ENCODE measurements at places on chromosomes 4 and X. TPM values are rescaled to one million over a fixed set of nuclear protein-coding genes. Genes with fewer than 3 reads are reported as not detected.

GRCh38 chr4:148776941-148777340 lies 334.7 kb upstream of the NR3C2 start:
- no peak overlapping the region for H3K4me3 ChIP-seq
- DNase-seq = no peak
- no peaks in the 10 kb centered on the region for H3K36me3 ChIP-seq

Gene TEX13B
- total RNA-seq = not detected

Gene GALNTL6
- total RNA-seq = not detected

GRCh38 chr4:183229397-183229796 lies 90.7 kb downstream of the CLDN22 start:
- no peaks in the 10 kb centered on the region for H3K36me3 ChIP-seq
- no peak for DNase-seq
- H3K4me1 ChIP-seq = no peaks in the 10 kb centered on the region
- H3K27me3 ChIP-seq = no peaks in the 10 kb centered on the region
- no peak overlapping the region for H3K4me3 ChIP-seq

Gene CFAP99
- total RNA-seq = not detected

Gene NDNF
- 8.4 TPM for total RNA-seq

Gene NOX1
- total RNA-seq = not detected

Gene KLHL15
- total RNA-seq = 11.8 TPM

DNA sequence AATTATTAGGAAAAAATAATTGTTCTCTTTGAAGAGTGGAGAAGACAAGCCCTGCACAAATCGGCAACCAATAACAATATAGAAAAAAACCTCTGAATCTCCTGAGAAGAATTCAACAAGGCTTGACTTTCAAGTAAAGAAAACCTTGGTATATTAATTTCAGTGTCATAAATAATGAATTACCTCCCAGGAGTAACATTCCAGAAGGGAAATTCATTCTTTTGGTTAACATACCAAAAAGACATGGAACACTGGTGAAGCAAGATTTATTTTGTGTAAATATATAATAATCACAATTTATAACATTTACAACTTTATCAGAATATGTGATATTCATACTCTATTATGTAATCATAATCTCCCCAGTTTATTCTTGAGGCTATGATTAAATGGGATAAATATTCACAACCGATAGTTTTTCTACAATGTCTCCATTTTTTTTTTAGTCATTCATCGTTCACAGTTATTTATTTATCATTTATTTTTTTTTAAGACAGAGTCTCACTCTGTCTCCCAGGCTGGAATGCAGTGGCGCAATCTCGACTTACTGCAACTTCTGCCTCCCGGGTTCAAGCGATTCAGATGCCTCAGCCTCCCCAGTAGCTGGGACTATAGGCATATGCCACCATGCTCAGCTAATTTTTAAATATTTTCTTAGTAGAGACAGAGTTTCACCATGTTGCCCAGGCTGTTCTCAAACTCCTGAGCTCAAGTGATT lies 53.0 kb upstream of the RPS6KA6 start:
- DNase-seq = no peak
- no peaks in the 10 kb centered on the region for H3K36me3 ChIP-seq
- no peaks in the 10 kb centered on the region for H3K4me1 ChIP-seq
- H3K27me3 ChIP-seq = no peaks in the 10 kb centered on the region
- no peak overlapping the region for H3K4me3 ChIP-seq

DNA sequence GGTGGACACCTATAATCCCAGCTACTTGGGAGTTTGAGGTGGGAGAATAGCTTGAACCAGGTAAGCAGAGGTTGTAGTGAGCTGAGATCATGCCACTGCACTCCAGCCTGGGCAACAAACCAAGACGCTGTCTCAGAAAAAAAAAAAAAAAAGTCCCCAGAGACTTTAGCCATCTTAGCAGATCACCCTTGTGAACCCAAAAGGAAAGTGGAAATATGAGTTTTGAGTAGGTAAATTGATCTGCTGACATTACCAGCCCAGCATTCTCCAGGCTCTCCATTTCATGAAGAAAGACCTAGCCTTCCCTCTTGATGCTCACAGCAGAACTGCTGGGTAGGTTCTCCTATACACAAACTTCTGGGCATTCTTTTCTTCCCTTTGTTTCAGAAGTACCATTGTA lies 24.5 kb upstream of the HNRNPD start:
- H3K4me1 ChIP-seq = no peaks in the 10 kb centered on the region
- H3K36me3 ChIP-seq = no peaks in the 10 kb centered on the region
- DNase-seq = no peak
- no peak overlapping the region for H3K27ac ChIP-seq
- no peaks in the 10 kb centered on the region for H3K27me3 ChIP-seq

GRCh38 chr4:128782076-128782715 lies 27.3 kb upstream of the JADE1 start:
- H3K27ac ChIP-seq = no peak overlapping the region
- no peak for DNase-seq
- no peak overlapping the region for H3K4me3 ChIP-seq
- no peaks in the 10 kb centered on the region for H3K4me1 ChIP-seq

Measured in esophagus squamous epithelium (tissue), 5 donors.